ENCODE measurements at places on chromosomes 7 and 10. TPM values are rescaled to one million over a fixed set of nuclear protein-coding genes. Genes with fewer than 3 reads are reported as not detected.

Gene GPR85
- total RNA-seq = 0.13 TPM

Gene MAGI2
- 28.8 TPM for total RNA-seq

Gene PTPRZ1
- total RNA-seq = 59.8 TPM

Gene SLC26A4
- not detected for total RNA-seq

Gene PPP1R3C
- total RNA-seq = 124 TPM

Gene EMX2
- 0.07 TPM for total RNA-seq

Gene STEAP1B
- total RNA-seq = 20.6 TPM

Gene TCAF2
- total RNA-seq = 0.11 TPM

Gene ZNF727
- not detected for total RNA-seq

DNA sequence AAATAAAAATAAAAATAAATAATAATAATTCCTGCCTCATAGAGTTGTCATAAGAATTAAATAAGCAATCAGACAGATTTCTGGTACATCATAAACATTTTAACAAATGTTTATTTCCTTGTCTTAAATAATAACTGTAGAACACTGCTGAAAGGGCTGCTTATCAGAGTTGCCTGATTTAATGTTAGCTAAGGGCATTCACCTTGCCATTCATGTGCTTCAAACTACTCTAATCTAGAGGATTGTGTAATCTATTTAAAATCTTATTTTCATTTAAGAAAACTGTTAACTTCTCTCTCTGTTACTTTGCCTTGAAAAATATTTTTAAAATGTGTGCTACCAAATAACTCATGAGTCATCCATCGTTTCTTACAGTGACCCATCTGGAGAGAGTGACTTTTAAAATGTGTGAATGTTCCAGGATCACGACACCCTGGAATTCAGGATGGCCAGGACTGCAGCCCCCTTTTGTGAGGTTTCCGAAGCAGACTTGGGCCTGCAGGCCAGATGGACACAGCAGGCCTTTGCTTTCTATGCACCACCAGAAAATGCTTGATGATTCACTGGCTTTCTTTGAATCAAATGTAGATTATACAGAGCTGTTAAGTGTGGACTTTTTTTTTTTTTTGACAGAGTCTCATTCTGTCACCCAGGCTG is 109.1 kb upstream of the TNS3 start:
- no peaks in the 10 kb centered on the region for H3K4me1 ChIP-seq
- H3K27me3 ChIP-seq = no peaks in the 10 kb centered on the region
- H3K36me3 ChIP-seq = no peaks in the 10 kb centered on the region
- H3K4me3 ChIP-seq = no peak overlapping the region
- peak overlapping the region; percentile 44 for H3K27ac ChIP-seq

GRCh38 chr7:63073736-63074135 is 924.9 kb upstream of the ZNF722 start:
- no peak overlapping the region for H3K27ac ChIP-seq
- no peak overlapping the region for H3K4me3 ChIP-seq
- no peaks in the 10 kb centered on the region for H3K27me3 ChIP-seq
- DNase-seq = no peak
- H3K36me3 ChIP-seq = no peaks in the 10 kb centered on the region
- no peaks in the 10 kb centered on the region for H3K4me1 ChIP-seq

DNA sequence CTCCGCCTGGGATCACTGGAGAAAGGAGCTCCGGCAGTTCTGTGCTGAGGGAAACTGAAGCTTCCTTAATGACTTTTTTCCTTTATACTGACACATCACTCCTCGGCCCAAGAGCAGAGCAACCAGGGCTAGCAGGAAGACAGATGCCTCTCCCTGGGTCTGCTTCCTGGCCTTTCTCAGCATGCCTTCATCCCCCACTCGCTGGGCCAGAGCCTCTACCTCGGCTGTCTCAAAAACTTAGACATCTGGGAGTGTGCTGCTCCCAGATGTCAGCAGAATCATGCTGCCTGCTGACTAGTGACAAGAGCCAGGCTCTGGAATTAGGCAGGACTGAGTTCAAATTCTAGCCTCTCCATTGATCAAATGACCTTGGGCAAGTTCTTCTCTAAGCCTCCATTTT is 24.4 kb upstream of the LRRC4 start:
- H3K27me3 ChIP-seq = no peaks in the 10 kb centered on the region
- no peak for DNase-seq
- H3K4me1 ChIP-seq = no peaks in the 10 kb centered on the region
- H3K36me3 ChIP-seq = peaks cover 10% of the 10 kb centered on the region

DNA sequence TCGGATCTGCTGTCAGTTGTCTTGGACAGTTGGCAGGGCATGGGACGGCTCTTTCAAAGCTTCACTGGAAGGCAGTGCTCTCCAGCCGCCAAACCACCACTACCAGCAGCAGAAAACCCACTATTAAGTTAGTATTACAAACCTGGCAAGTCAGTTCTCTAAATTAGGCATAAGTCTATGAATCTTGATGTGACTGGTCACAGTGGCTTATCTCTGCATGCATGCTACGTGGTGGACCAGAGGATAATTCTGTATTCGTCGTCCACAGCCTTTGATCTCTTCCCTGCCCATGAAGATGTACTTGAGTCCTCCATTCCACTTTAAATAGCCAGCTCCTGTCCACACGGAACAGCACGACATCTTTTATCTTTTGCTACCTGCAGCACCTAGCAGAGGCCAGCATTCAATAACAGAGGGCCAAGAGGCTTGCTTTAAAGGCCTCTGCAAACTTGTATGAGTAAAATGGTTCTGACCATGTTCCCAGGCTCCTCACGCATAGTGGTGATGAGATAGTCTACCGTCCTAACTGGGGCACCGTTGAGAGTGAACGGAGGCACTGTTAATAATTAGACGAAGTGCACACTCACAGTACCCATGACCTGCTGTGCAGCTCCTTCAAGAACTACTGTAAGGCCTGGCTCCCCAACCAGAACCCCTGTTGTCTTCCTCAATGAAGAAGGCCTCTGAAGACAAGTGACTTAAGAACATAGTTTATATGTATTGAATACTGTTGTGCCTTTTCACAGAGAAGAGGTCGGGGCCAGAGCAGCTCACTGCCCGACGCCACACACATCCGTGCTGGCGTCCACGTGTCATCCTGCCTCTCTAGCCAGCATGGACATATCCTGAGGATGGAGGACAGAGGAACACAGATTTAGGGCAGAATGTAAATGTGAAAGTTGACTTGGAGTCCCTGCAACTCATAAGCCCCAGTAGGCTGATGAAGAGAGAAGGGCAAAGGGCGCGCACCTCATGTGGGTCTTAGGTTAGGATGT is 1.0 kb downstream of the GPR146 start:
- H3K4me1 ChIP-seq = peaks cover 13% of the 10 kb centered on the region
- H3K4me3 ChIP-seq = peak overlapping the region; percentile 76
- no peak for DNase-seq
- H3K27me3 ChIP-seq = no peaks in the 10 kb centered on the region
- no peak overlapping the region for H3K27ac ChIP-seq
- no peaks in the 10 kb centered on the region for H3K36me3 ChIP-seq

- no peaks in the 10 kb centered on the region for H3K4me1 ChIP-seq
- H3K27me3 ChIP-seq = no peaks in the 10 kb centered on the region
- H3K36me3 ChIP-seq = no peaks in the 10 kb centered on the region
- H3K27ac ChIP-seq = no peak overlapping the region
- H3K4me3 ChIP-seq = no peak overlapping the region
Observed at GRCh38 chr7:4241791-4242190, 440.3 kb upstream of the FOXK1 start.

GRCh38 chr10:16481052-16481728 is 40.5 kb downstream of the C1QL3 start:
- H3K27me3 ChIP-seq = no peaks in the 10 kb centered on the region
- H3K27ac ChIP-seq = no peak overlapping the region
- no peak overlapping the region for H3K4me3 ChIP-seq
- H3K4me1 ChIP-seq = no peaks in the 10 kb centered on the region
- no peaks in the 10 kb centered on the region for H3K36me3 ChIP-seq
- no peak for DNase-seq

DNA sequence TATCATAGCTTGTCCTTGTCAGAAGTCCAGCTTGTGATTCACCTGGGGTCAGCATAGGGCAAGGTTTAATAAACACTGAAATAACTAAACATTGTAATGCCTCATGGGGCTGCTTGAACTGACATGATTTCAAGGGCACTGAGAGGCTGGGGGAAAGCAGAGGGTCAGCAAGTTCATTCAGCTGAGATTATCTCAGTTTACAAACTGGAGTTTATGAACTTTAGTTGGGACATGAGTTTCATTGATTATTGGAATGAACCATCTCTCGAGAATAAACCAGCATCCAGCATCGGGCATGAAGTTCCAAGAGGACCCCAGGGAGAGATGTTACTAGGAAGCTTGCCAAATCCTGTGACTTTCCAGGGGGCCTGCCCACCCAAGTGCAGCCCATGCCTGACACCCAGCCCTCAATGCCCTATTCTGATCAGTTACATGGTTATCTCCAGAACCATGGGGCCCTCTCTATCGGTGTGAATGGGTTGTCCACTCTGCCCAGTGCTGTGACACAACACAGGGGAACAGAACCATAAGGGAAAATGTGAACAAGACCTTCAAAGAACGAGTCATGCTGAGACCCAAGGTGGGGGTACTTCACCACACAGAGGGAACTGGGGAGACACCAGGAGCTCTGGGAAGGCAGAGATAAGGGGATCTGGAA is 7.9 kb upstream of the CYP3A7 start:
- H3K36me3 ChIP-seq = no peaks in the 10 kb centered on the region
- no peaks in the 10 kb centered on the region for H3K4me1 ChIP-seq
- no peak overlapping the region for H3K4me3 ChIP-seq
- no peak for DNase-seq
- no peak overlapping the region for H3K27ac ChIP-seq

- peak; percentile 77 for DNase-seq
- H3K4me1 ChIP-seq = peaks cover 5% of the 10 kb centered on the region
- H3K36me3 ChIP-seq = no peaks in the 10 kb centered on the region
- peak overlapping the region; percentile 75 for H3K4me3 ChIP-seq
- H3K27ac ChIP-seq = no peak overlapping the region
- H3K27me3 ChIP-seq = peaks cover 31% of the 10 kb centered on the region
Observed at GRCh38 chr10:61897671-61898434, 3.6 kb upstream of the ARID5B start.

DNA sequence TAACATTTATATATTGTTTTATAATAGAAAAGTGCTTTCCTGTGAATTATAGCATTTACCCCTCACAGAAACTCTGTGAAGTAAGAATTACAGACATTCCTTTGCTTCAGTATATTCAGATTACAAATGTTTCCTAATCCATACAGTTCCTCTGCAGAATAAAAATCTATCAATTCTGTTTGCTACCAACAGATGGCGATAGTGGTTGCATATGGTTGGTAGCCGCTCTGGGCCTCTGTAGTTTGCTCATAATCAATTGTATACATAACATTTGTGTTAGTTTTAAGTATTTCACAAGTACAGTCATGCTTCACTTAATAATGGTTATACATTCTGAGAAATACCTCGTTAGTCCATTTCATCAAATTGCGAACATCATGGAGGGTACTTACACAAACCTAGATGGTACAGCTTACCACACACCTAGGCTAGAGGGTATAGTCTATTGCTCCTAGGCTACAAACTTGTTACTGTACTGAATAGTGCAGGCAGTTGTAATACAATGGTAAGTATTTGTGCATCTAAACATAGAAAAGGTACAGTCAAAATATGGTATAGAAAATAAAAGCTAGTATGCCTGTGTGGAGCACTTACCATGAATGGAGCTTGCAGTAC is 94.4 kb upstream of the STEAP4 start:
- H3K27ac ChIP-seq = no peak overlapping the region
- no peaks in the 10 kb centered on the region for H3K36me3 ChIP-seq
- H3K27me3 ChIP-seq = no peaks in the 10 kb centered on the region
- DNase-seq = no peak
- no peak overlapping the region for H3K4me3 ChIP-seq

GRCh38 chr10:89217057-89217990 is 10.2 kb upstream of the CH25H start:
- no peaks in the 10 kb centered on the region for H3K4me1 ChIP-seq

GRCh38 chr7:25803117-25803887 is 348.7 kb upstream of the NFE2L3 start:
- H3K27me3 ChIP-seq = no peaks in the 10 kb centered on the region
- H3K36me3 ChIP-seq = no peaks in the 10 kb centered on the region

DNA sequence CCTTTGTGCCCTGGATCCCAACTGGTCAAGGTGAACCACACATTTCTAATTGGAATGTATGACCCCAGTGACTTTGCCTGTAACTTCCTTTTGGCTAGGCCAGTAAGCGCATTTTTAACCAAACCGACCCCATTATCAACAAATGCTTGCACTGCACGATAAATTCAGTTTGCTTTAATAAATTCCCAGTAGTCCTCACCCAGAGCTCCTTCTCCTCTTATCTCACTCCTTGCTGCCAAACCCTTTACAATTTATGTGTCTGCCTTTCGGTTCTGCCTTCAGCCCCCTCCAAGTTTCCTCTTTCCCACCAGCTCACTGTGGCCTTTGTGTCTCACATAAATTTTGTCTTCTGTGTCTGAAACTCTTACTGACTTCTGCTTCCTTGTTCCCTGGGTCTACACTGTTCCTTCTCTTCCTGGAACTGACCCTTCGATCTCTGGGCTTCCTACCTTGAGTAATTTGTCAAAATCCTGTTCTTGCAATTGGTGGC is 59.0 kb downstream of the TBXAS1 start:
- H3K27me3 ChIP-seq = no peaks in the 10 kb centered on the region
- DNase-seq = no peak
- no peaks in the 10 kb centered on the region for H3K4me1 ChIP-seq
- H3K36me3 ChIP-seq = no peaks in the 10 kb centered on the region

GRCh38 chr7:91344911-91345310 is 80.7 kb downstream of the FZD1 start:
- no peak overlapping the region for H3K4me3 ChIP-seq
- no peaks in the 10 kb centered on the region for H3K27me3 ChIP-seq
- DNase-seq = no peak
- no peaks in the 10 kb centered on the region for H3K4me1 ChIP-seq
- no peak overlapping the region for H3K27ac ChIP-seq

DNA sequence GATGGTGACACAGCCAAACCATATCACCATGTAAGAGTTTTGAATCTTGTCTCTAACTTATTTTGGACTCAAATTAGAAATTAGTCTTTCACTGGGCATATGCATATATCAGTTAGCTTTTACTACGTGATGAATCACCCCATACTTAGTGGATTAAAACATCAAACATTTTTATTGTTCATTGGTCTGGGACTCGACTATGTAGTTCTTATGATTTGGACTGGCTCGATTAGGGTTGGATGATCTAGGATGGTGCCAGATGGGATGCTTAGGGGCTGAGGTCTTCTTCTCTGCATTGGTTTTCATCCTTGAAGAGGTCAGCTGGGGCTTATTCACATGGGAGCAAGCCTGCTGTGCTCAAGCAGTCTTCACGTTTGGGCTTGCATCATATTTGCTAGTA is 264.9 kb downstream of the EXOC4 start:
- H3K4me1 ChIP-seq = no peaks in the 10 kb centered on the region
- H3K27ac ChIP-seq = no peak overlapping the region
- no peaks in the 10 kb centered on the region for H3K27me3 ChIP-seq
- H3K4me3 ChIP-seq = no peak overlapping the region
- no peaks in the 10 kb centered on the region for H3K36me3 ChIP-seq

GRCh38 chr10:116049158-116049973 is 223.6 kb downstream of the GFRA1 start:
- H3K4me3 ChIP-seq = no peak overlapping the region
- no peak for DNase-seq
- no peak overlapping the region for H3K27ac ChIP-seq
- H3K27me3 ChIP-seq = peaks cover 5% of the 10 kb centered on the region

- H3K4me1 ChIP-seq = no peaks in the 10 kb centered on the region
- no peaks in the 10 kb centered on the region for H3K36me3 ChIP-seq
- no peak overlapping the region for H3K27ac ChIP-seq
- no peak overlapping the region for H3K4me3 ChIP-seq
Observed at GRCh38 chr7:73433924-73434700, 534 bp downstream of the FZD9 start.

Measured in endodermal cell (in vitro differentiated cells).